Esophagus squamous epithelium (tissue), 5 donors: ENCODE measurements at places on chromosomes 1 and 21.

GRCh38 chr1:65424573-65424889 lies 4.1 kb downstream of the LEPR start:
- DNase-seq = no peak

DNA sequence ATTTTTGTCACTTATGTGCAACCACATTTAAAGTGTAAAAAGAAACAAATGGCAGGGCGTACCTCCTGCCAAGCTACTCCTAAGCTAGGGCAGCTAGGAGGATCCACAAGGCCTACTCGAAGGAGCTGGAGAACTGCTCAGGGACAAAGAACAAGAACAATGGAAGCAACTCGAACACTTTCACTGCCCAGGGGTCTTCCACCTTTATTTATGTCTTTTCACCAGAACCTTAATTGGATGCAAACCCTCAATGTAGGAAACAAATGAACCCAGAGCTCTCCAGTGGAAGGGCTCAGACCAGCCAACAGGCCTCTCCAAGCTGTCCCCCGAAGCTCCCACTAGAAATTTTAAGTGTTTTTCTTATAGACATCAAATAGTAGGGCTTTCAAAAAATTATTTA lies 39.9 kb downstream of the C1orf198 start:
- DNase-seq = no peak

DNA sequence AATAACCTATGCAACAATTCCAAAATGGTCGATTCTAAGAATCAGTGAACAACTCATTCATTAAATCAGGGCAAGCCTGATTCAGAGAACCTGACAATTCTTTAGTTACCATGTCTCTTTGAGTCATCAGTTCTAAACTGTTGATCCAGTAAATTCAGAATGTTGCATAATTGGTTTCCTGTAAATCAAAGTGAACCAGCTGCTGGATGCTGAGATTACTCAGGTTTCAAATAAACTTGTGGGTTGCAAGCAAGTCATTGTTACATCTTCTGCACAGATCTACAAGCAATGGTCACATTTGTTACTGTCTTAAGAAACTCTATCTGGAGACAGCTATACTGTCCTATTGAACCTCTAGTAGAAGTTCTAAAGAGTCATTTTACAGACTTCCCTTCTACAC lies 16.5 kb downstream of the PLA2G2D start:
- DNase-seq = no peak

DNA sequence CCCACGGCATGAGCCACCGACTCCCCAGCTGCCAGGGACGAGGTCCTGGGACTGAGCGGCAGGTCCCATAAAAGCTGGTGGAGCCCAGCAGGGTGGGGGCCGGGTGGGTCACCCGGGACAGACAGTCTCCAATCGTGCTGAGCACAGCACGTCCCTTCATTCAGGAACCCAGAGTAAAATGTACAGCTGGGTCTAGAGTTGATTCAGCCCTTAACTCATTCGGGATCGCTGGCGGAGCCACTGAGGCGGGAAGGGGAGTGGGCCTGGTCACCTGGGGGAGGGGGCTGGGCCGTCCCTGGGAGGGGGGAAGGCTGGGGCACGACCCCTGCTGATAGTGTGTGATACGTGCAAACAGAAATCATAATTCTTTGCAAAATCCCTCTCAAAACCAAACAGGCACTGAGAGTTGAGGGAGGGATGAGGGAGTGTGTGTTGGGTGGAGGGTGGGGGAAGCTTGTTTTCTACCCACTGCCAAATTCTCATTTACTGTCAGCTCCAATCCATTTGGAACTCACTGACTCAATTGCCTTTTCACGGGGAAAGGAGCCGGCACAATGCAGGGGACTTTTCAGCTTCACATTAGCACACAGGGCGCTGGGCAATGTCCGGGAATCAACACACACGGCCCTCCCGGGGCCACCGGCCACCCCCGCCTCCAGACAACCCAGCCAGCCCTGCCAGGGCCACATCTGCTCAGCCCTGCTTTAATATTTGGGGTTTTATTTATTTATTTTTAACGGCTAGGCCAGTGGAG lies 13.8 kb downstream of the CASZ1 start:
- no peak for DNase-seq

DNA sequence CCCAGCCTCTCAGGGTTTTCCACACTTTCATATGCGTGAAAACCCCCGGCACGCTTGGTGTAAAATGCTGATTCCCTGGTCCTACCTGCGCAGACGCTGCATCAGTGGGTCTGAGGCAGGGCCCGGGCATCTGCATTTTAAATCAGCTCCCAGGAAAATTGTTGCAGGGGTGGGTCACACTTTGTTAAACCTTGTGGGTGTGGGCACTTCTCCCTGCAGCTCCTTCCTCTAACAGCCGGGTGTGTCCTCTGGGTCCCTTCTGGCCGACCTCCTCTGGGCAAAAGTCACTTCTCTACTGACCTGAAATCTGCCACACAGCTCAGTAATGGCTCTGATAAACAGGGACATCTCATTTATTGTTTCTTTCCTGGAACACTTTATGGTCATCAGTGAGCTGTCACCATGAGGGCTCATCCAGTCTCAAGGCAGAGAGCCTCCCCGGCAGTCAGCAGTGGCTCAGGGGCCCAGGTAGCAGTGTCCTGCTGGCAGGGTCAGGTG lies 52.8 kb upstream of the TMPRSS2 start:
- DNase-seq = no peak

DNA sequence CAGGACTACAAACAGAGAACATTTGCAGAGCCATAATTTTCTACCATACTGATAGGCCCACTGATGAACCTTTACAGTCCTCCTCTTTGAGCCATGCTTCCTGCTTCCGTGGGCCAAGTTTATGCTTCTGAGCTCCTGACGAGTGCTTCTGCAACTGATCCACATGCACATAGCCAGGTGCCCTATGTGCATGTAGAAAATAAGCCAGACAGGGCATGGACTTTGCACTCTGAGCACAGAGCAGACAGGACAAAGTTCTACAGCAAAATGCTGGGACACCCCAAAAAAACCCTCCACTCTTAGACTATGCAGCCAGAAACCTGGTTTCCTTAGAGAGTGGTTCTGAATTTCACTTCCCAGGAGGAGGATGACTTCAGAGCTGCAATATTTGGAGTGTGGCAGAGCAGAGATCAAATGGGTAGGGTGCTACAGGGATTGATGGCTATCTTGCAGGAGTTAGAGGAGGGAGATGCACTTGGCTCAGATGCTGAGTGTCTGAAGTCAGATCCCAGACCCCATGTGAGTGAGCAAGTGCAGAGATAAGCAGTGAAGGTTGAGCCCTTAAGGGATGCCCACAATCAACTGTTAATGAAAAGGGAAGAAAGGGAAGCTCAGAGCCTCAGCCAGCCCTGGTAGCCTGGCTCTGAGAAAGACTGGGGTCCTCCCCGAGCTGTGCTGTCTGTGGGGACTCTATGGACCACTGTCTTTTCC lies 230.9 kb downstream of the DUSP10 start:
- no peak for DNase-seq

DNA sequence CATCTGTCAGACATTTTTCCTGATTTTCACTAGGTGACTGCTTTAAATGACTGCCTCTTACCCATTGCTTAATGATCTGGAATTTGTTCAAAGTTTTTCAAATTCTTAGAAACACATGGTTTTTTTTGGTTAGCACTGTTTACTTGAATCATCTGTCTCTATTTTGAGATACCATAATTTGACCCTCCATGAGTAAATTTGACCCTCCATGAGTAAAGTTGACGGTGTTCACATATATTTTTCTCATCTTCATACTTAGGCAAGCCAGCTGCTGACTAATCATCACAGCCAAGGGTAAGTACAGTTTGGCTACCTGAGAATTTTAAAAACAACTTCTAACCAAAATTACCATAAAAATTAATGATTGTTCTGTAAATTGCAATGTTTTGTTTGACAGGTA lies 586.5 kb downstream of the PTBP2 start:
- no peak for DNase-seq

- DNase-seq = no peak
Observed at GRCh38 chr1:93753791-93754763, 72.4 kb upstream of the BCAR3 start.

DNA sequence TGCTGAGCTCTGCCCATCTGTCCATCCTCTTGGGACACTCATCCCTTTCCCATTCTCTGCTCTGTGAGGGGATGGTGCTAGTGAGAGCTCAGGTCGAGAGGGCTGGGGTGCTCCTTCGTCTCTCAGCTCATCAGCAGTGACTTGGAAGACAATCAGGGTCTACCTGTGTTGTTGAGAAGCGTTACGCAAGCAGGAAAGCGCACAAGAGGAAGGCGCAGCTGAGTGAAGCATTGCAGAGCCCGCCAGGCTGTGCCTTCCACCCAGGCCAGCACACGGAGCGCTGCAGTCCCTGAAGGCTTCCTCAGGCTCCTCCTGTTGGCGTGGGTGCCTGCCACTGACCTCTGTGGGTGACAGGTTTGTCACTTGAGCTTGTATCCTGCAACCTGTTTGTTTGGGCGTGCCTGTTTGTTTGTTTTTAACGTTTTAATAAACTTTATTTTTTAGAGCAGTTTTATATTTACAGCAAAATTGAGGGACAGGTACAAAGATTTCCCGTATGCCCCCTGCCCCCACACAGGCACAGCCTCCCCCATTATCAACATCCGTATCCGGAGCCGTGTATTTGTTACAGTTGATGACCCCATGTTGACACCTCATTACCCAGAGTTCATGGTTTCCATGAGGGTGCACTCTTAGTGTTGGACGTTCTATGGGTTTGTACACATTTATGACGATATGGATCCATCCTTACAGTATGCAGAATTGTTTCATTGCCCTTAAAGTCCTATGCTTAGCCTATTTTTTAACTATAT lies 36.7 kb downstream of the ADARB1 start:
- no peak for DNase-seq

DNA sequence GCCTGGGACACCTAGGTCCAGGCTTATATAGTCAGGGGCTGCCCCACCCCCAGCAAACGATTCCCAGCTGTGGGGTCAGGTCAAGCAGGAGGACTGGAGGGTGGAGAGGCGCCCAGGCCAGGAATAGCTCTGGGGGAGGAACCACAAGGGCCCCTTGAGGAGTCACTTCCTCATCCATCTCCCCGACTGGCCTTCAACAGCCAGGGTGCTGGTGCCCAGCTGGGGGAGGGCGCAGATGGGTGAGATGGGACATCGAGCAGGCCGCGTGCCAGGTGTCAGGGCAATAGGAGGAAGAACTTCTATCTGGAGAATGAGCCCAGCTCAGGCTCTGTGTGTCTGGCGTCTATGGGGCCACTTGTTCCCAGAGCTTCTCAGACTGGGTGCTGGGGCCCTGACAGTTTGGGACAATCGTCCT lies 208 bp upstream of the MYBPH start:
- no peak for DNase-seq

DNA sequence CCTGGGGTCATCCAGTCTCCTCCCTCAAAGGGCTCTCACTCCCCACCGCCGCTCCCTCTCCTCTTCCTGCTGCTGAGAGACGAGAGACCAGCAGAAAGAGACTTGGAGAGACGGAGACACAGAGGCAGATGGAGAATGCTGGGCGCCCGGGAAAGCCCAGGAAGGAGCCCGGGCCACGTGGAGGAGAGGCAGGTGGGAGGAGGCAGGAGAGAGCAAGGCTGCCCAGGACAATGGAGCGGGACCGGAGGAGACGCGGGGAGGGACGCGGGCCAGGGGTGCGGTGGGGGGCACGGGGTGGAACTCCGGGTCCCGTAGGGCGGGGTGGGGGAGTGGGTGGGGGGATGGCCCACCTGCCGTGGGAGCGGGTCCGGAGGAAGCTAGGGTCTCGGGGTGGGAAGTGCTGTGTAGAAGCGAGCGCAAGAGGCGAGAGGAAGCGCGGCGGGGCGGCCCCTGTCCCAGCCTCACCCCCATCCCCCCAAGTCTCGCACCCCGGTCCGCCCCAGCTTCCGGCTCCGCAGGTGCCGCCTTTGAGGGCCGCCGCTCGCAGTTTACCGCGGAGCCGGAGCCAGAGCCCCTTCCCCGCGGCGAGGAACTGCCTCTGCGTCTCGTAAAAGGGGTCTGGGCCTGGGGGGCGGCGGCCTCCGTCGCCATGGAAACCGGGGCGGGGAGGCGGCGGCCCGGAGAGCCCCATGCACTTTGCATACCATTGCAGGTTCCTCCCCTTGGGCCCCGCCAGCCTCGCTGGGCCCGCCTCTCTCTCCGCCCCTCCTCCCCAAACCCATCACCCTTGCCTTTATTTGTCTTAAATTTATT lies 11.7 kb upstream of the EPHA2 start:
- no peak for DNase-seq

GRCh38 chr1:206464456-206464964 lies 5.8 kb upstream of the IKBKE start:
- DNase-seq = no peak

- no peak for DNase-seq
Observed at GRCh38 chr1:112247961-112248360, 148.1 kb upstream of the CTTNBP2NL start.

- no peak for DNase-seq
Observed at GRCh38 chr1:48387409-48387808, 84.6 kb downstream of the SPATA6 start.

- no peak for DNase-seq
Observed at GRCh38 chr1:108644984-108645383, 15.9 kb downstream of the HENMT1 start.
